Neural crest cell (in vitro differentiated cells): ENCODE measurements at places on chromosomes 5 and 9. TPM values are rescaled to one million over a fixed set of nuclear protein-coding genes. Genes with fewer than 3 reads are reported as not detected.

DNA sequence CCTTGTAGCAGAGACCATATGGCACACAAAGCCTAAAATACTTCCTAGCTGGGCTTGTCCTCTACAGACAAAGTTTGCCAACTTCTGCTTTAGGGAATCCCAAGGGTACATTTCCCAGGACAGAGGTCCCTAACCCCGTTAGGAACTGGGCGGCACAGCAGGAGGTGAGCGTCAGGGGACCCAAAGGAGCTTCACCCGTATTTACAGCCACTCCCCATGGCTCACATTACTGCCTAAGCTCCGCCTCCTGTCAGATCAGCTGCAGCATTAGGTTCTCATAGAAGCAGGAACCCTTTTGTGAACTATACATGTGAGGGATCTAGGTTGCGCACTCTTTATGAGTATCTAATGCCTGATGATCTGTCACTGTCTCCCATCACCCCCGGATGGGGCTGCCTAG is 88.5 kb upstream of the TRPM3 start:
- H3K4me3 ChIP-seq, result no peak overlapping the region
- no peaks in the 10 kb centered on the region for H3K27me3 ChIP-seq
- no peak overlapping the region for H3K27ac ChIP-seq
- peaks cover 3% of the 10 kb centered on the region for H3K36me3 ChIP-seq
- DNase-seq, result no peak

- H3K27me3 ChIP-seq, result peaks cover 18% of the 10 kb centered on the region
- no peak overlapping the region for H3K27ac ChIP-seq
- H3K4me3 ChIP-seq, result no peak overlapping the region
- H3K4me1 ChIP-seq, result peaks cover 17% of the 10 kb centered on the region
- no peak for DNase-seq
Measured at GRCh38 chr9:136837146-136837855, 5.0 kb upstream of the AJM1 start.

The GFPT2 gene
- total RNA-seq, result 11.1 and 12.5 TPM in 2 replicates

DNA sequence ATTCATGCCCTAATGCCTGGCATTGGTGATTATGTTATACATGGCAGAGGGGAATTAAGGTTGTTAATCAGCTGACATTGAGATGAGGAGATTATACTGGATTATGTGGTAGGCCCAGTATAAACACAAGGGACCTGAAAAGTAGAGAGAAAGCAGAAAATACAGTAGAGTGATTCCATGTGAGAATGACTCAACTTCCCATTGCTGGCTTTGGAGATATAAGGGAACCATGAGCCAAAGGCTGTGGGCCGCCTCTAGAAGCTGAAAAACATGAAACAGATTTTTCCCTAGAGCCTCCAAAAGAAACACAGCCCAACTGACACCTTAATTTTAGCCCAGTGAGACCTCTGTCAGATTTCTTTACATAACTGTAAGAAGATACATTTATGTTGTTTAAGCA is 65.0 kb upstream of the CTXN3 start:
- H3K4me3 ChIP-seq, result no peak overlapping the region
- H3K36me3 ChIP-seq, result no peaks in the 10 kb centered on the region

- H3K27me3 ChIP-seq, result no peaks in the 10 kb centered on the region
- peaks cover 9% of the 10 kb centered on the region for H3K4me1 ChIP-seq
- H3K27ac ChIP-seq, result no peak overlapping the region
- H3K4me3 ChIP-seq, result no peak overlapping the region
Measured at GRCh38 chr9:109401169-109401989, 80.5 kb upstream of the EPB41L4B start.

DNA sequence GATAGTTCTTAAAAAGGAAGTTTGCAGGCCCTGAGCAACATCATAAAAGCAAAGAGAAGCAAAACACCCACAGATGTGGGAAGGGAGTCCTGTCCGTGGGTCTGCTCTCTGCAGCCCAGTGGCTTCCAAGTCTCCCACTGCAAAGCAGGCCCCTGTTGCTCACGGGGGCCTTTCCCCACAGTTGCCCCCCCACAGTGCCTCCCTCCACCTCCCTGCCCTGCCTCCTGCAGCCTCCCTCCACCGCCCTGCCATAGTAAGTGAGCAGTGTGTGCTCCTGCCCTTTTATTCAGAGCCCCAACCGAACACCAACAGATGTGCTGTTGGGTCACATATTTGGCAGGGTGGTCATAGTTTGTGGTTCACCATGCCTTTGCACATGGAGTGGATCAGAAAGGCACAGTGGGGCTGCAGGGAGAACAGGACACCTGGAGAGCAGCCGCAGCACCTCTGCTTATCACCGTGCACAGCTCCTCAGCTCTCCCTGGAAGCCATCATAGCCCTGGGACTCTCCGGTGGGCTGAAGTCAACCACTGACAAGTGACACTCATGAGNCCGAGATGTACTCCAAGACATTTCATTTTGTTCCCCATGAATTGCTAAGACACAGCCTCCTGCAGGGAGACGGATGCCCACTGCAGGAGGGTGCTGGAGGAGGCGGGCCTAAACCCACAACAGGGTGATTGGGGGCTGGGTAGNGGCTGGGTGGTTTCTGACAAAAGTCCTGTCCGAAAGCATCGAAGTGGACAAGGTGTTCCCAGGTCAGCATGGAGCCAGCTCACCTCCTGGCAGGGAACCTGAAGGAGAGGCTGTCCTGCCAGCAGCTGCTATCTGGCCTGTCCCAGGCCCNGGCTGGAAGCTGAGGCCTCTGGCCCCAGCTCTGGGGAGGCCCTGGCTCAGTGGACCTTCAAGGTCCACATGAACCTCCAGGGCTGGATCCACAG is 278.9 kb downstream of the GADD45G start:
- no peak overlapping the region for H3K4me3 ChIP-seq
- no peak for DNase-seq
- H3K36me3 ChIP-seq, result no peaks in the 10 kb centered on the region
- no peaks in the 10 kb centered on the region for H3K4me1 ChIP-seq

The LECT2 gene
- not detected in 2 replicates for total RNA-seq

- no peaks in the 10 kb centered on the region for H3K36me3 ChIP-seq
- peaks cover 14% of the 10 kb centered on the region for H3K4me1 ChIP-seq
- no peak overlapping the region for H3K4me3 ChIP-seq
- no peak for DNase-seq
Measured at GRCh38 chr9:127175764-127176163, 53.3 kb upstream of the ANGPTL2 start.

DNA sequence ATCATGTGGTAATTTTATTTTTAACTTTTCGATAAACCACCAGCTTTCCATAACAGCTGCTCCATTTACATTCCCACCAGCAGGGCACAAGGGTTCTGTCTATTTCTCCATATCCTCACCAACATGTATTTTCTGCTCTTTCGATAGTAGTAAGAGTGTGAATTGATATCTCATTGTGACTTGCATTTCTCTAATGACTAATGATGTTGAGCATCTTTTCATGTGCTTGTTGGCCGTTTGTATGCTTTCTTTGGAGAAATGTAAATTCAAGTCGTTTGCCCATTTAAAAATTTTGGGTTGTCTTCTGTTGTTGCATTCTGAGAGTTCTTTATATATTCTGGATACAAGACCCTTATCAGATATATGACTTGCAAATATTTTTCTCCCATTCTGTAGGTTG is 45.9 kb downstream of the PSD2 start:
- no peak for DNase-seq
- H3K4me3 ChIP-seq, result no peak overlapping the region
- peaks cover 29% of the 10 kb centered on the region for H3K27me3 ChIP-seq

- peak within 1 kb of the TSS; percentile 95 for H3K4me3 ChIP-seq
- H3K27me3 ChIP-seq, result no peaks in the 10 kb centered on the region
- peaks cover 23% of the 10 kb centered on the region for H3K4me1 ChIP-seq
- H3K27ac ChIP-seq, result peak within 1 kb of the TSS; percentile 86
Measured at GRCh38 chr5:78985116-78985724, at the start of gene ARSB. Gene ARSB, minus strand, starts transcription at chr5:78985310. Its CDS starts 62 bp downstream, at chr5:78985248.

DNA sequence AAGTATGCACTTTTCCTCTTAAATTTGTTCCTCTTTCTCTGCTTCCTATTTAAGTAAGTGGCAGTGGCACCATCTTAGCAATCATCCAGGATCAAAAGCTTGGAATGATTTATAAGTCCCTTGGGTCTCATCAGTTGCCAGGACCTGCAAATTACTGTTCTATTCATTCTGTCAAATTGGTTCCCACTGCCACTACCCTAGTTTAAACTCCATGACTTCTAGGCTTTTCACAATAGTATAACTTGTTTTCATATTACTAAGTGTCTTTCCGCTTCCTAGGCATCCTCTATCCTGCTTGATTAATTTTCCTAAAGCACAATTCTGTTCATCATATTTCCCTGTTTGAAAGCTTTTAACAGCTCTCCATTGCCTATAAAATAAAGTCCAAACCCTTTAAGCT is 363.9 kb upstream of the MEF2C start:
- no peak overlapping the region for H3K27ac ChIP-seq
- no peaks in the 10 kb centered on the region for H3K36me3 ChIP-seq
- DNase-seq, result no peak
- no peaks in the 10 kb centered on the region for H3K27me3 ChIP-seq

DNA sequence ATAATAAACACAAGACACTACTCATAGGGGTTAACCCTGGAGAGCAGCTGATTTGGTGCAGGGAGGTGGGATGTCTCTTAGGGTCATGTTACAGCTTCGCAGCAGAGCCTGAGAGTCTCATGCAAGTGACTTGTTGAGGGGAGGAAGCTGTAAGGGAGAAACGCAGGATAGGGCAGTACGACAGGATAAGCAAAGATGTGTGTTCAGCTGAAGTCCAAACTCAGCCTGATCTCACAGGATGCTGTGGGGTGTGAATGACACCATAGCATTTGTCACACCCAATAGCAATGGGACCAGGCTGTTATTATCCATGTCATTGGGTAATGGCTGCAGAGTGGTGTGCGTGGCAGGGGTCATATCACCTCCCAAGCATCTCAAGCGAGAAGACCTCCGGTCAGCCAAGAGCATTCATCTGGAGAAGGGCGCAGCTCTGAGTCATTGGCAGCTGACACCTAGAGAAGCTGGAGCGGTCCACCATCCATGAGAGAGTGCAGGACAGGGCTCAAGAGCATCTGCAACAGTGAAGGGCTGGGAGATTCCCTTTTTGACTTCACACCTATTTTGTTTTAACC is 49.2 kb upstream of the RPL26L1 start:
- H3K27ac ChIP-seq, result no peak overlapping the region
- DNase-seq, result no peak
- H3K4me1 ChIP-seq, result no peaks in the 10 kb centered on the region
- no peaks in the 10 kb centered on the region for H3K36me3 ChIP-seq

The SPOCK1 gene
- 75.6 and 89.7 TPM in 2 replicates for total RNA-seq

GRCh38 chr5:82991678-82992323 is 85.4 kb downstream of the TMEM167A start:
- no peaks in the 10 kb centered on the region for H3K36me3 ChIP-seq
- no peak overlapping the region for H3K27ac ChIP-seq
- peaks cover 5% of the 10 kb centered on the region for H3K4me1 ChIP-seq
- no peak for DNase-seq
- H3K4me3 ChIP-seq, result no peak overlapping the region
